ENCODE measurements at places on chromosomes 11 and 22.

DNA sequence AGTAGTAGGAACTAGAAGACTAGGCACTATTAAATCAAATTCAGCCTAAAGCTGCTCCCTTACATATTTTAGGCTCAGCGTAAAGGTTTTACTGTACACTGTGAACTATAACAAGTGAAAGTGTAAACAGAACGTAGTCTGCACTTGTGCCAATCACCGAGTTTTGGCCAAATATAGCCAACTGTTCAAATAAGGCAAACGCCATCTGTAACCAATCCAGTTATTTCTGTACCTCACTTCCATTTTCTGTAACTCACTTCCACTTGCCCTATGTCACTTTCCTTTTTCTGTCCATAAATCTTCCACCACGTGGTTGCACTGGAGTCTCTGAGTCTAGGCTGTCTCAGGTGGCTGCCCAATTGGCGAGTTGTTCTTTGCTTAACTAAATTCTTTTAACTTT lies 2132.2 kb downstream of the LRRC4C start:
- no peak for DNase-seq

- no peak for DNase-seq
Measured at GRCh38 chr11:27255447-27255828, 107.6 kb downstream of the CCDC34 start.

DNA sequence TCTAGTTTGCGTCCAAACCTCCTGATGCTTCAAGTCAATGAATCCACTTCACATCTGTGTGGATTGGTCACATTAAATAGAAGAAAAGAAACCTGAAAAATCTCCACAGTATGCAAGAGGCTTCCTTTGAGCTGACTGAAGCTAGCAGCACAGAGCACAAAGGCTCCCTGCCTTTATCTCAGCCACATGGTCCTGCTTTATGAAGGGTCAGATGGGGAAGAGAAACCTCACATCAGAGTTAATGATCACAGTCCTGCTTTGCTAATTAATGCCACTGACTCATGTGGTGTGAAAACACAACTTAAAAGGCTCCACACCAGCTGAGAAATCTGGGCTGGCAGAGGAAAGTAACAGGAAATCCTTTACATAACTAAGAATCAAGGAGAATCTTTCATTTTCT lies 1291.0 kb downstream of the LRRC4C start:
- DNase-seq: no peak

GRCh38 chr22:23068832-23069385 lies 1.4 kb upstream of the GNAZ start:
- no peak for DNase-seq

- no peak for DNase-seq
Measured at GRCh38 chr11:33774736-33775466, 581 bp upstream of the FBXO3 start.

GRCh38 chr11:69530278-69531070 lies 49.0 kb downstream of the LINC01488 start:
- peak; percentile 35 for DNase-seq

Measured in CD4-positive, alpha-beta T cell treated with Interleukin-1 beta for 1 hour (primary cell).